A673 (cell line): ENCODE measurements at places on chromosomes 1 and 21.
A peak's percentile ranks its signal among the peaks of the same experiment; 100 is the strongest.

DNA sequence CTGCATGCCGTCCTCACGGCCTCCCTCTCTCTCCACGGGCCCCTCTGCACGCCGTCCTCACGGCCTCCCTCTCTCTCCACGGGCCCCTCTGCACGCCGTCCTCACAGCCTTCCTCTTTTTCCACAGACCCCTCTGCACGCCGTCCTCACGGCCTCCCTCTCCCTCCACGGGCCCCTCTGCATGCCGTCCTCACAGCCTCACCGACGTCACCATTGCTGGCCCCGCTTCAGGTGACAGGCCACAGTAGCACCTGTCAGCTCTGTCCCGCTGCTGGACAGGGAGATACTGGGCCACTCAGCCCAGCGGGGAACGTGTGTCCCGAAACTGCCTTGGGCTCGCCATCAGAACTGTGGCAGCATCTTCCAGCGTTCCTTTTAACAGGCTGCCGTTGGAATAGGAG lies 82.8 kb upstream of the COL6A1 start:
- no peak for DNase-seq

DNA sequence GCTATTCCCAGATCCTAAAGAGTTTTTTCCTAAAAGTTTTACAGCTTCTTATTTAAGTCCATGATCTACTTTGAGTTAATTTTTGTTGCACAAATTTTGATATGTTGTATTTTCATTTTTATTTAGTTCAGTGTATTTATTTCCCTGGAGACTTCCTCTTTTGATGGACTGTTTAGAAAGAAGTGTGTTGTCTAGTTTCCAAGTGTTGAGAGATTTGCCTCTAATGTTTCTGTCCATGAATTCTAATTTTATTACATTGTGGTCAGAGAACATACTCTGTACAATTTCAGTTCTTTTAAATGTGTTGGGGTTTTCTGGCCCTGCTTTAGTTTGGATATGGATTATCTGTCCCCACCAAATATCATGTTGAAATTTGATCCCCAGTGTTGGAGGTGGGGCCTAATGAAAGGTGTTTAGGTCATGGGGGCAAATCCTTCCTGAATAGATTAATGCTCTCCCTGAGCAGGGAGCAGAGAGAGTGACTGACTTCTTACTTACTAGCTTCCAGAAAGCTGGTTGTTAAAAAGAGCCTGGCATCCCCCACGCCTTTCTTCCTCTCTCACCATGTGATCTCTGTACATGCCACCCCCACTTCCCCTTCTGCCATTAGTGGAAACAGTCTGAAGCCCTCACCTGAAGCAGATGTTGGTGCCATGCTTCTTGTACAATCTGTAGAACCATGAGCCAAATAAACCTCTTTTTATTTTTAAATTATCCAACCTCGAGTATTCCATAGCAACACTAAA lies 4.6 kb downstream of the CHD1L start:
- DNase-seq, result no peak

DNA sequence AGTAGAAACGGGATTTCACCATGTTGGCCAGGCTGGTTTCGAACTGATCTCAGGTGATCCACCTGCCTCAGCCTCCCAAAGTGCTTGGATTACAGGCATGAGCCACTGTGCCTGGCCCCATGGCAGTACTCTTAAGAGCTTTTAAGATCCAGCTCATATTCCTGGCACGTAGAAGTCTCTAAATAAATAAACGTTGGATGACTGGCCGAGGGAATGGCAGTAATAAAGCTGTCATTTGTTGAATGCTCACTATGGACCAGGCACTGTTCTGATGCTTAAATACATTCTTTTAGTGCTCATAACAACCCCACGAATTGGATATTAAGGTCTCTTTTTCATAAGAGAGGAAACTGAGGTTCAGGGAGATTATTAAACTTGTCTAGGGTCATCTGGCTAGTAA lies 20.9 kb downstream of the UBIAD1 start:
- DNase-seq, result no peak

DNA sequence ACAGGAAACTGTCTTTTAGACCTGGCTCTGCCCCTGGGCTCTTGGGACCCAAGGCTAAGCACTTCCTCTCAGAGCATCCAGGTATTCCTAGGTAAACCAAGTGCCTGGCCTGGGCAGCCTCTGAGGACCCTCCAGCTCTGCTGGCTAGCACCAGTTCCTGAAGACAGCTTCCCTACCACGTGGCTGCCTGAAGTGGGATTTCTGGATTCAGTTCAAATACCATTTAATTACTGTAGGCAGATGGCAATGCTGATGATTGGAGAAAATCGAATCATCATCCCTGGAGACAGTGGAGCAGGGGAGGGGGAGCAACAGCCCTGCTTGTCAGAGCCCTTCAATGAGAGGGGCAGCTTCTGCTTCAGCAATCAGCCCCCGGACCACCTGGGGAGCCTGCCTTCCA lies 11.9 kb downstream of the KIF21B start:
- no peak for DNase-seq

DNA sequence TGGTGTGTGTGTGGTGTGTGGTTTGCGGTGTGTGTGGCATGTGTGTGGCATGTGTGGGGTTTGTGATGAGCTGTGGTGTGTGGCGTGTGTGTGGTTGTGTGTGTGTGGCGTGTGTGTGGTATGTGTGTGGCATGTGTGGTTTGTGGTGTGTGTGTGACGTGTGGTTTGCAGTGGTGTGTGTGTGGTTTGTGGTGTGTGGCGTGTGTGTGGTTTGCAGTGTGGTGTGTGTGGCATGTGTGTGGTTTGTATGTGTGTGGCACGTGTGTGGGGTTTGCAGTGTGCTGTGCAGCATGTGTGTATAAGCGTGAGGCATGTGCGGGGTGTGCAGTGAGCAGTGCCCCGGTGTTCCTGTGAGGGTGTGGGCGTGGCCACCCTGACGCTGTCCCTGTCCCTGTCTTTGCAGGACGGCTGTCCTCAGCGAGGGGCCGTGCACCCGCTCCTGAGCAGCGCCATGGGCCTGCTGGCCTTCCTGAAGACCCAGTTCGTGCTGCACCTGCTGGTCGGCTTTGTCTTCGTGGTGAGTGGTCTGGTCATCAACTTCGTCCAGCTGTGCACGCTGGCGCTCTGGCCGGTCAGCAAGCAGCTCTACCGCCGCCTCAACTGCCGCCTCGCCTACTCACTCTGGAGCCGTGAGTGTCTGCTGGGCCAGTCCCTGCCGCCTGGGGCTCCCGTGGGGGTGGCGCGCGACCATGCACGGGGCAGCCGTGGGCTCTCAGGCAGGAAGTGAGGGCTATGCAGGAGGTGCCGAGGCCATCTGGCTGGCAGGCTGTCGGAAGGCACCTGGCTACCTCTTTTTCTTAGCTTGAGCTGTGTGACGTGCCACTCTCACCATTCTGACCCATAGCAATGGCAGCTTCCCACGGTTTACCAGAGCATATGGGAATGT lies 52.6 kb upstream of the TRAPPC10 start:
- no peak for DNase-seq

DNA sequence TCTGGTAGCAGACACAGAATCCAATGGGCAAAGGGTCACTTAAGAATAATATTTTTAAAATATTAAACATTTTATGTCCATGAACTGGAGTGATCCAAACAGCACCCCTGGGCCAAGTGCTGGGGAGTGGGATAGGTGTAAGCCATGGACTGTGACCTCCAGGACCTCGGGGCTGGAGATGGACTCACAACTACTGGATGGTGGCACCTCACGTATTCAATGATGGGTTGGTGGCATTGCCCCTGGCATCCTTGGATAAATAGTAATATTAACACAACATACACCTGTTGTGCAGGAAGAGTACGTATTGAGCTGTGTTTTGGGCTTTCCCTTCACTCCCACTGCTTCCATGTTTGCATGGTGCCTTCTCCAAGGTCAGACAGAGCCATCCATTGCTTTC lies 39.3 kb upstream of the TENT5C start:
- DNase-seq, result no peak

DNA sequence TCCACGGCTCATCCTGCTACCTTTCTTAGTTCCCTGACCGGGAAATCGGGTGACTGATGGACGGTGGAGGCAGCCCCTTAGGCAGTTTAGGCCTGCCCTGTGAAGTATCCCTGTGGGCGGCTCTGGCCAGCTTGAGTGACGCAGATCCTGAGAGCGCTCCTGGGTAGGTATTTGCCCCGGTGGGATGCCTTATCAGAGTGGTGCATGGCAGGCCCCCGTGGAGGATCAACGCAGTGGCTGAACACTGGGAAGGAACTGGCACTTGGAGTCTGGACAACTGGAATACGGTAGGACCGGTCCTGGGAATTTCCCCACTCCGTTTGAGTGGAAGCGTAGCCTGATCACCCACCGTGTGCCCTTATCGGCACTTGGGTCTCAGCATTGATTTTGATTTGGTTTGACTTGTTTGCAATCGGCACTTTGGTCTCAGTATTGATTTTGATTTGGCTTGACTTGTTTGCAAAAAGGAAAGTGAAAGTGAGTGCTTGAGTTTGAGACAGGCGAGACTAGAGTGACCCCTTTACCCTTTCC lies 15.2 kb downstream of the PLA2G2F start:
- no peak for DNase-seq

DNA sequence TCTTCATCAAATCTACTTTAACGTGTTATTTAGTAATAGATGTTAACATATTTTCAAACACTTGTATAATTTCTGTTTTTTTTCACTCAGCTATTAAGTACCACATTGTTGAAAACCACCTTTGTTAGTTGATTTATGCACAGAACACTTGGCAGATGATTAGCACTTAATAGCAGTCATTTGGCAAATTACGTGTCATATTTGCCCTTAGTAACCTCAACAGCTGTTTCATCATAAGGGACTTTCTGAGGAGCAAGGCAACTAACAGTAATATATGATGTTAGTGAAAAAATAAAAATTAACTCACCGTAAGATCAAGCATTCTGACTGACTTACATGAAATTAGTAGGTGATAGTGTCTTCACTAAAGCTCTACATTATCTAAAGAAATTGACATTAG lies 186.4 kb downstream of the HMCN1 start:
- no peak for DNase-seq

GRCh38 chr1:240976685-240977084 lies 364.7 kb upstream of the GREM2 start:
- no peak for DNase-seq

DNA sequence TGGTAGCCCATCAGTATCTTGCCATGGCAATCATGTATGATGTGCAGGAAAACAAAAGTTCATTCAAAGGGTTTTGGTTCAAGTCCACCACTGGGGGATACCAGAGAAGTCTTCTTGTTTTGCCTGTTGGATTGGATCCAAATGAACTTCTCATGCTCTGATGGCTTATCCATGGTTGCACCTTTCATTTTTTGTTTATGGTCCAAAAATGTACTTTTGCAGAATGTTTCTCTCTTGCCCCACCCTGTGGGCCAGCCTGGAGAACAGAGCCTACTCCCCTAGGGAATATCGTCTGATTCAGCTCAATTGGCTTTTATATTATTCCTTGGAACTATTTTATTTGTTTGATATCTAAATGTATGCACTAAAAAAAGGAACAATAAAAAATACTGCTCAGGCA lies 20.1 kb upstream of the CLCA1 start:
- DNase-seq, result no peak

DNA sequence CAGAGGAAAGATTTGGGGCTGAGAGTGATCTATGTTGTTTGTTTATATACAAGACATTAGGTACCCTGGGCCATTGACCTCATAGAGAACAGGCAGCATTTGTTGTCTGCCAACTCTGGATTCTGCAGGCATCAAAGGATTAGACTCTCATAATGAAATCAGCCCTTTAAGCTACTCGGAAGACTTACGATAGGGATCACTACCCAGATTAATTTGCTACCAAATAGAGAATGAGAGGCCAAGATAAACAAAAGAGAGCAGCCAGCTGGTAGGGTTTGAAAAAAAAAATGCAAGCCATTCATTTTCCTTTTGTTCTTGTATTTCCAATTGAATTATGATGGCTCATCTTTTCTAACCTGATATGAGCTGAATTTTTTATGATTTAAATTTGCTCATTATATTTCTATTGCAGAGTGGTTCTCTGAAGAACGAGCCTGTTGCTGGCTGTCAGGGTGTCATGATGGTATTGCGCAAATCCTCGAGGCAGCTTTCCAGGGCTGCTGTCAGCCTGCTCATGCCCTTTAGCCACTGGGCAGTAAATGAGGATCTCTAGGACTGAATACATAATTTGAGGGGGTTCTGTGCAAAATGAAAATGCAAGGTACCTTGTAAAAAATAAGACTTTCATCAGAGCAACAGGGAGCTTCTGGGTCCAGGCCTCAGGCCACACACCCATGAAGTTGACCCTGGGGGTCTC lies 116.4 kb upstream of the KCNJ15 start:
- no peak for DNase-seq

GRCh38 chr1:22854688-22855565 lies 117.7 kb downstream of the LACTBL1 start:
- DNase-seq, result no peak

- peak; percentile 60 for DNase-seq
Measured at GRCh38 chr1:54955359-54955758, 25.1 kb upstream of the TMEM61 start.

GRCh38 chr1:162144853-162145252 lies 75.4 kb downstream of the NOS1AP start:
- DNase-seq, result peak; percentile 98

DNA sequence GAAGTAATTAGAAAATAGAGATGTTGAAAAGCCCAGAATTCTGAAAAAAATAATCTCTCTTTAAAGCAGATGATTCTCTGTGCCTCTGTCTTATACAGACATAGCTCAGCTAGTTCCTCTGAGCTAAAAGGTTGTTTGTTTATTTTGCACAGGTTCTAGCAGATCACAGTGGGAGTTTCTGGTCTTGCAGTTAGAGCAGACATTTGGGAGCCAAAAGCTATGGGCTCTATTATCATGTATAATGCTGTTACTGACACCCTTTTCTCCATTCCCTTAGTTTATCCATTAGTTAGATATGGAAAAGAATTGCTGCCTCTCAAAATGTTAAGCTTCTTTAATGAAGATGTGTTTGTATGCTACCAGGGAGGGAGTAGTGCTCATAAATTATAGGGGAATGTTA lies 20.5 kb upstream of the CD55 start:
- no peak for DNase-seq
